ENCODE measurements at places on chromosomes 7 and 10. TPM values are rescaled to one million over a fixed set of nuclear protein-coding genes. Genes with fewer than 3 reads are reported as not detected.

GATA3 gene
- total RNA-seq = 2.7 TPM

RET gene
- total RNA-seq = 1.5 TPM

TMEM184A gene
- 8.6 TPM for total RNA-seq

CALML5 gene
- total RNA-seq = not detected

MRLN gene
- not detected for total RNA-seq

GRCh38 chr10:84140036-84140379 is 699 bp downstream of the GHITM start:
- H3K4me1 ChIP-seq = peaks cover 18% of the 10 kb centered on the region
- DNase-seq = no peak
- H3K36me3 ChIP-seq = peaks cover 10% of the 10 kb centered on the region
- peak overlapping the region; percentile 94 for H3K4me3 ChIP-seq
- peak overlapping the region; percentile 99 for H3K27ac ChIP-seq
- H3K27me3 ChIP-seq = peaks cover 3% of the 10 kb centered on the region

DNA sequence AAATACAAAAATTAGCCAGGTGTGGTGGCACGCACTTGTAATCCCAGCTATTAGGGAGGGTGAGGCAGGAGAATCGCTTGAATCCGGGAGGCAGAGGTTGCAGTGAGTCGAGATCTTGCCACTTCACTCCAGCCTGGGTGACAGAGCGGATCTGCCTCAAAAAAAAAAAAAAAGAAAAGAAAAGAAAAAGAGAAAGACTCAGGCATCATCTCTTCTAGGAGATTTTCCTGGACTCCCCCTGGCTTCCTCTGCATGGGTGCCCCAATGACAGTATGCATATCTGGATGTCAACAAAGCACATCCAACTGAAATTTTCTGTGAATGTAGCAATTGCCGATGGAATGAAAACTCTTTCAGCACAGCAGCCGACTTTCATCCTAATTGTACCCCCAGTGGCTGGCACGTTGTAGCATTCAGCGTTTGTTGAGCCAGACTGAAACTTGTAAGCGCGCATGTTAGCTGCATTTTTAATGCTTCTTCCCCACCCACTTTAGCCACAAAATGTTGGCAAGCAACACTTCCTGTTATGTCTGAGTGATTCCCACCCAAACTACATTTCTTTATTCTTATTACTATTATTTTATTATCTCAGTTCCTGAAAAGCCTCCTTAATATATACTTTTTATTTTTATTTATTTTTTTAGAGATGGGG is 70.2 kb downstream of the PRTFDC1 start:
- H3K4me1 ChIP-seq = peaks cover 9% of the 10 kb centered on the region
- no peak overlapping the region for H3K27ac ChIP-seq
- DNase-seq = no peak

DNA sequence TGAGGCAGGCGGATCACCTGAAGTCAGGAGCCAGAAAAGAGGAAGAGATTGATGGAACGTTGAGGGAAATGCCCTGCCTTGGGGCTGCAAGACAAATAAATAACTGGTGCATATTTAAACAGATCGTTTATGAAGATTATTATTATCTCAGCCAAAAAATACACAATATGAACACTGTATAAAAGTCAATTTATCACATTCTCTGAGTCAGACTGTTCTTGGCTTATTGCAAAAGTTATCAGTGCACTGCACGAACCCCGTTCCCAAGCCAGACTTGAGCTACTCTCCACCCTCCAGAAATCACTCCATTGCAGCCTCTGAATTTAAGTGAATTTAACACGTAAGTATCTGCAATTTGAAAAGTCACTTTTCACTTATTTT is 1.6 kb downstream of the DNMBP start:
- peaks cover 7% of the 10 kb centered on the region for H3K27me3 ChIP-seq
- DNase-seq = no peak
- H3K4me1 ChIP-seq = peaks cover 27% of the 10 kb centered on the region
- H3K4me3 ChIP-seq = peak overlapping the region; percentile 83
- no peaks in the 10 kb centered on the region for H3K36me3 ChIP-seq

- H3K36me3 ChIP-seq = no peaks in the 10 kb centered on the region
- DNase-seq = no peak
- no peak overlapping the region for H3K27ac ChIP-seq
- H3K4me1 ChIP-seq = peaks cover 12% of the 10 kb centered on the region
Observed at GRCh38 chr7:82044497-82045080, 274.7 kb upstream of the HGF start.

DNA sequence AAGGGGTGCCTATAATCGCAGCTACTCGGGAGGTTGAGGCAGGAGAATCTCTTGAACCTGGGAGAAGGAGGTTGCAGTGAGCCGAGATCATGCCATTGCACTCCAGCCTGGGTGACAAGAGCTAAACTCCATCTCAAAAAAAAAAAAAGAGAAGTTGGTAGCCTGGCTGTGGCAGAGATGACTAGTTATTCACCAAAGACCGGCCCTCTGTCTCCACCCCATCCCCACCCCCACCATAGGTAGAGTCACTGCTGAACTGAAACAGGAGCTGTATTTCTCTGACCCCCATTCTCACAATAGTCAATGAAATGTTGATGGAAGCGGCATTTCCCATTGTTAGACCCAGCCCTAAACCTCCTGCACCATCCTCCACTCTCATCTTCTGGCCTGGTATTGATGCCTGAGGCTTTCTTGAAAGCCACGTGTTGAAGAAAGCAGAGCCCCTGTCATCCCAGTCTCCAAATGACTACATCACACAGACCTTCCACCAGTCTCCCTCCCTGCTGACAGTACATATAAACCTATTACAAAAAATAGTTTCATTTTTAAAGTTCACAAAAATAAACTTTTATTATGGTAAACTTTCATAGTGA is 9.4 kb upstream of the PIK3CG start:
- DNase-seq = no peak

Data from progenitor cell of endocrine pancreas (in vitro differentiated cells).